ENCODE measurements at places on chromosomes 5 and 9.

DNA sequence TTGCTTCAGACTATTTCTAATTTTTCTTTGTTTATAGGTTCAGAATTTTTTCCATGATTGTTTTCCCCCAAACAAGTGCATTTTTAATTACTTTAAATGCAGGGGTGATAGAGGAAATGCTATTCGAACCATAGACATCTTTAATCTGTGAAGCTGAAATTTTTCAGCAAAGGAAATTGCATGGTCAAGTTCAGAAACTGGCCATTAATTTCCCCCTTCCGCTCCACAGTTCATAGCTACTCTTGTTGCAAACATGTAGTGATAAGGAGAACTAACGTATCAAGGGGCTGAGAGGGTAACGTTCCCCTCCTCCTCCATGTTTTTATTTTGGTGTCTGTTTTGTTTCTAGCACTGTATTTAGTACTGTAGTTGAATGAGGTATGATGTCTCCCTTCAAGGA is 3.4 kb upstream of the ROPN1L start:
- DNase-seq = no peak

DNA sequence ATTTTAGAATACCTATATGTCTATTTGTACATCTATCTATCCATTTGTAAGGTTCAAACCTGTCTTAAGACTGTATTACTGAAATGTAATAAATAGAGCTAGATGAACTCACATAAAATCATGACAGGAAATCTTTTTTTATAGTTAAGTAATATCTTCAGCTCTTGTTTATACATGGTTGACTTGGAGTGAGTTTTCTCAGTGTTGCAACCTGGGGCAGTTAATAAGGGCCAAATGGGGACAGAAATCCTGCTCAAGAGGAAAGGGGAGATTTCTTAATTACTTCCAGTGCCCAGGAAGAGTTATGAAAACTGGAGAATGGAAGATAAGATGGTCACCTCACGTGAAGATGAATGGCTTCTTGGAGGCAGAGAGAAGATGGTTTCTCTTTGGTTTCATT is 265.1 kb upstream of the FBXL7 start:
- DNase-seq = no peak

DNA sequence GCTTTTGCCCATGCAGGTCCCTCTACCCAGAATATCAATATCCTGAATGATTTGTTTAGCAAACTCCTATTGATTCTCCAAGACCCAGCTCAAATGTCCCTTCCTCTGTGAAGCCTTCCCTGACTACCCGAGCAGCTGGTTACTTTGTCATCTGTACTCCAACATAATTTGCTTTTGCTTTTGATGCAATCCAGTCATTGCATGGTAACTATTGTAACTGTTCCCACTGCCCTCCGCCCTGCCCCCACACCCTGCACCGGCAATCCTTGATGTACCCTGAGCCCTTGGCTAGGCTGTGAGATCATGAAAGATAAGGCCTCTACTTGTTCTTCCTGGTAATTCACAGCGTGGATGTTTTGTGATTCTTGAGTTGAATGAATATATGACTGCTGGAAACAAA is 119.9 kb upstream of the BOD1 start:
- no peak for DNase-seq

- no peak for DNase-seq
Observed at GRCh38 chr9:114399381-114399780, 11.6 kb upstream of the AKNA start.

DNA sequence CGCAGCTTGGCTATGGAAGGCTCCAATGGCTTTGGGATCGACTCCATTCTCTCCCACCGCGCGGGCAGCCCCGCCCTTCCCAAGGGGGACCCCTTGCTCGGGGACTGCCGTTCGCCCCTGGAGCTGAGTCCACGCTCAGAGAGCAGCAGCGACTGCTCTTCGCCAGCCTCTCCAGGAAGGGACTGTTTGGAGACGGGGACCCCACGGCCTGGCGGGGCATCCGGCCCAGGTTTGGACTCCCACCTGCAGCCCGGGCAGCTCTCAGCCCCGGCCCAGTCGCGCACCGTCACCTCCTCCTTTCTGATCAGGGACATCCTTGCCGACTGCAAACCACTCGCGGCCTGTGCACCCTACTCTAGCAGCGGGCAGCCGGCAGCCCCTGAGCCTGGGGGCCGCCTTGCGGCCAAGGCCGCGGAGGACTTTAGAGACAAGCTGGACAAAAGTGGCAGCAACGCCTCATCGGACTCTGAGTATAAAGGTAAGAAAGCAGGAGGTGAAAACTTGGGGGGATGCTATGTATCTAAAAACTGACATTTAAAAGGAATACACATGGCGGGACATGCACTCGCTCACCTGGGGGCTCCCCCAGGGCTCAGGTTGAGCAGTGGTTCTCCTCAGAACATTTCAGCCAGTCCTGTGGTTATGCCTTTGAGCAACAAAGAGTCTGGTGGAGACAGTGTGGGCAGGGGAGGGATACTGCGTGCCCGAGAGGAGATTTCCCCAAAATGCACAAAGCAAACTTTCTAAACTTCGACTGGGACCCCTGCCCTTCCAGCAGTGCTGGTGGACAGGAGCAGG is 579 bp downstream of the BARHL1 start:
- DNase-seq = no peak

DNA sequence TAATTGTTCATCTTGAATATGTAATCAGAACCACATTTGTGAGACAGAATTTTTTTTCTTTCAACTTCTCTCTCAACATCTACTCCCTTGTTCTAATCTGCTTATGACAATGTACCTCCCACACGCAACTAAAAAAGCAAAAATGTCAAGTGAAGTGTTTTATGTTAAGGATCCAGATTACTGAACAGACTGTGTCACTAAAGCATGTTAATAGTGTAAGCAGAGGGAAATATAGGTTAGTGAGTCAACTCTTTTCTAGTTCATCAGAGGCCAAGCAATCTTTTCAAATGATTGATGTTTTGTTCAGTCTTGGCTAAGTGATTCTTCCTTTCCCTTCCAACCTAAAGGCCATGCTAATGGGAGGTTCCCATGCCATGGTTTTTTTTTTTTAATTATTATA is 34.7 kb upstream of the IDNK start:
- DNase-seq = no peak

GRCh38 chr5:21058289-21058688 is 1070.3 kb upstream of the CDH18 start:
- DNase-seq = no peak

DNA sequence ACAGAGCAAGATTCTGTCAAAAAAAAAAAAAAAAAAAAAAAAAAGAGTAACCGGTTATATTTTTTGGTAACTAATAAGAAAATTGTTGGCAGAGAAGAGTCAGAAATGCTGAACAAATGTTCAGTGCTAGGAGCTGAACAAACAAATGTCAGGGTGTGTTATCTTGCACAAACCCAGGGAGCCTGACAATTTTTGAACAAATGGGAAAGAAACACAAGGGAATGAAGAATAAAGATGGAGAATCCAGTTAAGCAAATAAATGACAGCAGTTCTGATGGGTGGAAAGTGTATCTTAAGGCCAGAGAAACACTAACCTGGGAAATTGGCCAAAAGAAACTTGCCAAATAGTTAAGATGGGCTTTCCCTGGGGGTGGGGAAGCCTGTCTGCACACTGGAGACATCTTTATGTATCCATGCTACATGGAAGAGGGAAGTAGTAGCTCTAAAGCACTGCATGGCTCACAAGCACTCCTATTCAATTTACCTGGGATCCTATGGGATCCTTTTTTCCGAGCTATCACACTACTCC is 23.7 kb downstream of the KLHL3 start:
- DNase-seq = no peak

GRCh38 chr9:81671880-81672280 is 17.5 kb downstream of the TLE1 start:
- DNase-seq = no peak

DNA sequence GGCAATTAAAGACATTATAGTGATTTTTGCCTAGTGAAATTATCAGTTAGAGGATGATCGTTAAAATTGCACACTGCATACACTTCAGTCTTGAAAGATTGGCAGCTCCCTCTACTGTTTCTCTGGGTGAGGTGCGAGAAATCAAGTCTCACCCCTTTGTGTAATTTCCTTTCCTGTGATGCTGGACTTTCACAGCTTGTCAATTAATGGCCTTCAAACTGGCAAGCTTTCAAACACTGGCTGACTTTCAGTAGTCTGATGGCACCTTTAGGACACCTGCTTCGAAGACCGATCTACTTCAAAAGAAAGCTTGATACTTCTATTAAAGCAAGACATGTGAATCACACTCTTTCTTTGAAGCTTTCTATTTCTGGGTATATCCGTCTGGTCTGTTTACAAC is 706.7 kb upstream of the PTPRD start:
- no peak for DNase-seq
